Activated T-cell treated with anti-CD3 and anti-CD28 coated beads for 1 hour (primary cell): ENCODE measurements at places on chromosomes 1 and 21.

GRCh38 chr21:38956856-38957571 is 151.3 kb downstream of the ETS2 start:
- DNase-seq, result no peak

- DNase-seq, result no peak
Measured at GRCh38 chr21:22235866-22236590, 1237.8 kb downstream of the NCAM2 start.

- DNase-seq, result no peak
Measured at GRCh38 chr1:118563981-118564951, 379.2 kb upstream of the SPAG17 start.

DNA sequence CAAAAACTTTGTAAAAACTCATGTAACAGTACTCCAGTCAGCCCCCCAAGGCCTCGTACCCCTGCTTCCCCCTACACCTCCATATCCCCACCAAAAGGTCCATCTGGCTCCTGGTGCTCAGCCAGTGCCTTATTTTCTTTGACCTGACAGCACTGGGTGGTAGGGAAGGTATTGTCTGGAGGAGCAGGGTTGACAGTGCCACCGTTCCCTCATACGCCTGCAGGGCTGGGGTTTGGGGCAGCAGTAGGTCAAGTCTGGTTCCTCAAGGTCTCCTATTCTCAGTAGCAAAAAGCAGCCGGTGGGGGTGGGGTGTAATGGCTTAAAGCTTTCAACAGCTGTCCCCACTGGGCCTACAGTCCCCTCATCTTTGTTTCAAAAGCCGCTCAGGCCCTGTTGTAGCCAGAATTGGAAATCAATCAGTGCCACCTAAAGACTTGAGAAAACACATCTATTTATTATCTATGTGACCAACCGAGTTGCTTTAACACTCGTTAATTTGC is 25.3 kb upstream of the TTF2 start:
- DNase-seq, result no peak

GRCh38 chr21:21458124-21458631 is 460.0 kb downstream of the NCAM2 start:
- no peak for DNase-seq

GRCh38 chr1:200134116-200134515 is 106.6 kb downstream of the NR5A2 start:
- no peak for DNase-seq

DNA sequence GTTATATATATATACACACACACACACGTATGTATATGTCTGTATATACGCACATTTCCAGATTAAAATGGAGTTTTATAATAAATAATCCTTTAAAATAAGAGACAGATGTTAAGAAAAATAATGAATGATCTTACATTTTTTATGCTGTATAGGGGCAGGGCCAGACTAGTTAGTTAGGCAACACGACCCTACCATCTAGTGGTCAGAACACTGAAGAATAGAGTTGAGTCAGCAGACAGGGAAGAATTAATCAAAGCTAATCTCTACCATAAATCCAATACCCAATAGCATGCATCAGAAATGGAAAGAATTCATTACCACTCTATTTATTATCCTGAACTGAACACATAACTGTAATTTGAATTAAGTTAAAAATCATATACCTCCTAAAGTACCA is 156.7 kb downstream of the BRINP3 start:
- no peak for DNase-seq

GRCh38 chr1:199054694-199055093 is 415.9 kb downstream of the PTPRC start:
- DNase-seq, result no peak

DNA sequence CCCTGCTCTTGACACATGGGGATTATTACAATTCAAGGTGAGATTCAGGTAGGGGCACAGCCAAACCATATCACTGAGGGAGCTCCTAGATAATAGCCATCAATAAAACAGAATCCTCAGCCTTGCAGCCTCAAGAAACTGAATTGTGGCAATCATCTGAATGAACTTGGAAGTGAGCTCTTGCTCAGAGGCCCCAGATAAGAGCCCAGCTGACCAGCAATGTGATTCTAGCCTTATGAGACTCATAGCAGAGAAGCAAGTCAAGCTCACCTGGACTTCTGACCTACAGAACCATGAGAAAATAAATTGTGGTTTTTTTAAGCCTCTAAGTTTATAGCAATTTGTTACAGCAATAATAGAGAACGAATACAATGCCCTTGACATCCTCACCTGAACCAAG is 302.5 kb downstream of the LTN1 start:
- DNase-seq, result no peak

- DNase-seq, result no peak
Measured at GRCh38 chr1:194225821-194226220, 1039.4 kb upstream of the B3GALT2 start.

DNA sequence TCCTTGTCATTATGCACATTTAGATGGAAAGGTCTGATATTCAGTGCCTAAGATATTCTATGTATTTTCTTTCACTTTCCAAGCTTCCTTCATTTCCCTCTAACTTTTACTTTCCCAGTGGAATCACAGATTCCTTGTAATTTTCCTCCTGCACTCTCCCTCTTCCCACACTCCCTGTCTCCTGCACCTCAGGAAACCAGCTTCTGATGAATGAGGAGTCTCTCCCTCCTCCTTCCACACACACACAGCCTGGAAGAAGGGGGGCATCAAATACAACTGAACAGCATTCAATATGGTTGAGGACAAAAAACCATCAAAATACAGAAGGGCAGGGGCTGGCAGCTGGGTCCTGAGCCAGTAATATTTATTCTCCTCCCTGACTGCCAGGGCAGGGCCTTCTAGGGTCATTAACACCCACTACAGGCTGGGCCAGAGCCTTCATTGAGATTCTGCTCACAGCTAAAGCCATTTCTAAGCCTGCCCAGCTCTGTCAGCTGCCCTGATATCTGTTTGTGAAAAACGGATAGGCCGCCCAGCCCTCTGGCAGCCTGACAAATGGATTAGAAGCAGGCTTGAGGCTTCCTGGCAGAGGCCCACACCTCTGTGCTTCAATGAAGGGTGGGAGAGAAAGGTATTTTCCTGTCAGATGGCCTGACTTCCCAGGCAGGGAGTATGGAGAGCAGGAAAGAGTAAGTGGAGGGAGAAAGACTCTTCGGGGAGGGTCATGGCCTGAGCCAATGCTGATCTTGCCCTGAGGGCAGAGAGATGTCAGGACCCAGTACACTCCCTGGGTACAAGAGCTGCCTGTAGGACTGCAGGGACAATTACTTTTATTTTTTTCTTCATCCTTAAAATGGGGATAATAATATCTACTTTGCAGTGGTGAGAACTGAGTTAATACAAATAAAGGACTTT is 138.9 kb upstream of the SPATA6 start:
- DNase-seq, result no peak

DNA sequence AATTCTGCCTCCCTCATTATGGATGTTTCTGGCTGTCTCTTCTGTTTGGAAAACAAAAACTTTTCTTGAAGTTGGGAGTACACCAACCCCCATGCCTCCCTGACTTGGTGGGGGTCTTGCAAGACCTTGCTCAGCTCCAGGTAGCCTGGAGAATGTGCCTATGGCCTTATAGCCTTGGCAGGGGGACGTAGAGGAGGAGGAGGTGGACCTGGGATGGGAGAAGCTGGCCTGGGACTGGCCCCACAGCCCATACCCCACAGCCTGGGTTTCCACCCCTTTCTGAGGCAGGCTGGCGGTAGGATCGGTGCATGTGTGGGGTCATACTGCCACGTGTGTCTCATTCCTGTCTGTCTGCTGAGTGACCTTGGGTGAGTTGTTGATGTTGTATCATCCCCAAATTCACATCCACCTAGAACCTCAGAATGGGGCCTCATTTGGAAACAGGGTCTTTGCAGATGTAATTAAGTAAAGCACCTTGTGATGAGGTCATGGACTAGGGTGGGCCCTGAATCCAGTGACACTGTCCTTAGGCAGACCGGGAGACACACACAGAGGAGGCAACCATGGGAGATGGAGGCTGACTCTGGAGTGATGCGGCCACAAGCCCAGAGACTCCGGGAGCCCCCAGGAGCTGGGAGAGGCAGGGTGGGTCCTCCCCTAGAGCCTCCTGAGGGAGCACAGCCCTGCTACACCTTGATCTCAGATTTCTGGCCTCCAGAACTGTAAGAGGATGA is 18.5 kb downstream of the OBSCN start:
- no peak for DNase-seq

- no peak for DNase-seq
Measured at GRCh38 chr21:37658817-37659458, 257.3 kb downstream of the KCNJ6 start.

GRCh38 chr1:69693921-69694675 is 126.4 kb downstream of the LRRC7 start:
- no peak for DNase-seq

GRCh38 chr1:67211589-67212563 is 45.6 kb downstream of the IL23R start:
- DNase-seq, result peak; percentile 32

DNA sequence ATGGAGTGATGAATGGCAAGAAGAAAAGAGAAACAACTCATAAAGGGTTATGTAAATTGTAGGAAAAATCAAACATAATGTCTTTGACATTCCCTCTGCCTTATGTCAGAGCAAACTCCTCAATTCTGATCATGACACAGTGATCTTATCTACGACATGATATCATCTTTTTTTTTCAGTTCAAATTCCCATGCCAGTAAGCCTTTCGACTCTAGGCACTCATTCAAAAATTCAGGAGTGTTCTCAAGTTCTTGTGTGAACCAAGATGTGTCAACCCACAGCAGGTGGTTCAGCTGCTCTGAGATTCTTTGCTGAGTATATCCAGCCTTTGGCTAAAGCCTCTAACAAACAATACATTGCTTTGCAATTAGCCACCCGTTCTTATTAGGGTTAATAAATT is 97.1 kb upstream of the ESRRG start:
- no peak for DNase-seq

DNA sequence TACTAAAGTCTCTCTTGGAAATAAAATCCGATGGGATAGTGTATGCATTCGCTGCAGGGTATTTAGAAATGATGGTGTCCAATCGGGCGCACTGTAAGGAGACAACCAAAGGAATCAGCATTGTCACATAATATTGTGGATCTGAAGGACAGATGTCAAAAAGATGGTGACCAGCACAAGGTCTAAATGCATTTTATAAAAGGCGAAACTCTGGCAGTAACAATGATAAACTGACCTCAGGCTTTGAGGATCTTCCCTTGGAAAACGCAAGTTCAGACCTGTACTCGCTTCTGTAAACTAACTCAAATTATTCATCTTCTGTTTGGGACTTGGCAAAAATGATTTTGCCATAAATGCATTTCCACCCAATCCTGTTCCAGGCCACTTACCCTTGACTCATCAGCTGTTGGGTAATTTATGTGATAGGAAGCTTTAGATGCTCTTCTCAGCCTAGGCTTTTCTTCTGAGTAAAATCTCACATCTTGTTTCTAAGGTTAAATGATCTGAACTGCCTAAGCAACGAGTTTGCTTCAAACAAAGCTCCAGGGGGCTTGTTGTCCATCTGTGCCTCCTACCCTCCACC is 33.8 kb downstream of the STPG1 start:
- no peak for DNase-seq

GRCh38 chr1:31961536-31961935 is 23.4 kb upstream of the PTP4A2 start:
- no peak for DNase-seq
